ENCODE measurements at places on chromosomes 2 and 18.
A peak's percentile ranks its signal among the peaks of the same experiment; 100 is the strongest.

DNA sequence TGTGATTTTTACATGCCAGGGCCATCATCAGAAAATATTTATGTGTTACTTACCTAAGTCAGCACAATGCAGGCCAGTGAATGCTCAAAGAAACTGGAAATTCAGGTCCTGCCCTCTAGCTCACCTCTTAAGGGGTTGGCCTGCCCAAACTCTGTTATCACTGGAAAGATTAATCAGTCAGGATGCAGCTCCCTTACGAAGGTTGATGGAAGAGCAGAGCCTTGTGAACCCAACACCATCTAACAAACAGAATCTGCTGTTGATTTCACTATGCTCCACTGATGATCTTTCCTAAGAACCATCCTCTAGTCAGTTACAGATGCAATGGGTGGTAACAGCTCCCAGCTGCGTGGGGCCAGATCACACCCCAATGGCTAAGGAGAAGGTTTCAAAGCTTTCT lies 38.2 kb downstream of the SOX11 start:
- DNase-seq: no peak

GRCh38 chr2:37985333-37985732 lies 60.2 kb downstream of the RMDN2 start:
- DNase-seq: peak; percentile 44

- DNase-seq: no peak
These were observed 82.0 kb downstream of the SGPP2 start for GRCh38 chr2:222506230-222506935.

- no peak for DNase-seq
These were observed 731.7 kb upstream of the RAB6C start for GRCh38 chr2:129247751-129248150.

- DNase-seq: no peak
These were observed 101.6 kb downstream of the PIEZO2 start for GRCh38 chr18:11047817-11048216.

GRCh38 chr2:239822146-239822831 lies 202.9 kb downstream of the NDUFA10 start:
- no peak for DNase-seq

DNA sequence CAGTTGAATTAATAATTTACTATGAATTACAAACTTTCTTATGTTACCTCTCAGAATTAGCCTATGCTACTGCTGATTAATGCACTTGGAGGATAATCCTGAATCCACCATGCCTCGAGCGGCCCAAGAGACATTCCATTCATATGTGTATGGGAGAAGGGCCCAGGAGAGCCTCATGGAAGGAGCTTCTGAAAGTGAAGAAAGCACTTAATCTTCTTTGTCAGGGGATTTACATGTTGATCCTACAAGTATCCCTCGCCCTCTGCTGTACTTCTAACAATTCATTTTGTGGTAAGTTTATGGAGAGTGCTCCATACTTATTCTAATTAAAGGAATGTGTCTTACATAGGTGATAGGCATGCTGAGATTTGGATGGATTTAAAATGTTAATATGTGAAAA lies 1189.1 kb upstream of the NXPH2 start:
- DNase-seq: no peak

DNA sequence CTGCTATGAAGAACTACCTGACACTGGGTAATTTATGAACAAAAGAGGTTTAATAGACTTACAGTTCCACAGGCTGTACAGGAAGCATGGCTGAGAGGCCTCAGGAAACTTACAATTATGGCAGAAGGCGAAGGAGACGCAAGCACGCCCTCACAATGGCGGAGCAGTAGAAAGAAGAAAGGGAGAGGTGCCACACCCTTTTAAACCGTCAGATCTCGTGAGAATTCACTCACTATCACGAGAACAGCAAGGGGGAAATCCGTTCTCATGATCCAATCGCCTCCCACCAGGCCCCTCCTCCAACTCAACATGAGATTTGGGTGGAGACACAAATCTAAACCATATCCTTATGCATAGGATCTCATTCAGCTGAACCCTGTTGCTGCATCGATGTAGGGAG lies 84.6 kb upstream of the ZNF532 start:
- no peak for DNase-seq

DNA sequence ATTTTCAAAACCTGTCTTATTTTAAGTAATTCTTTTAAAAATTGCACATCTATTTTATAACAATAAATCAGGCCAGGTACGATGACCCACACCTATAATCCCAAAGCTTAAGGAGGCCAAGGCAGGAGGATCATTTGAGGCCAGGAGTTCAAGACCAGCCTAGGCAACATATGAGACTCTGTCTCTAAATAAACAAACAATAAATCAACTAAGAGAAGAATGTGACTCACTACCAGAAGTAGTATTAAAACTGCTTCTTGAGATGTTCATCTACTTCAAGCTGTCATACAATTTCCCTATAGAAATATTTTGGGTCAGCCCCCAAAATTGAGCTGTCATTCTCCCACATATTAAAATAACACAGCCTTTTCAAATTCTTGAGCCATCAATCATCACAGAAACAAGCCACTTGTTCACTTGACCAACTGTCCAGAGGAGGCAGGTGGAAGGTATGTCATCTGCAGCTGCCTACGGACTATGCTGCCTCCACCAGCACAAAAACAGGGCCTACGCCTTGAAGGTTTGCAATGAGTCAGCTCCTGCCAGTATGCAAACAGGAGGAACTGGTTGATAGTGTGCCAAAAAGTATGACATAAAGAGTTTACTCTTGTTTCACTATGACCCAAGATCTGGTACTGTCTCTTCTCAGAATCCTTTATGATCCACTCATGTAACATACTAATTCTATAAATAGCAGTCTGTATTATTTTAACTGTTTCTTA lies 33.6 kb downstream of the KIDINS220 start:
- peak; percentile 90 for DNase-seq

DNA sequence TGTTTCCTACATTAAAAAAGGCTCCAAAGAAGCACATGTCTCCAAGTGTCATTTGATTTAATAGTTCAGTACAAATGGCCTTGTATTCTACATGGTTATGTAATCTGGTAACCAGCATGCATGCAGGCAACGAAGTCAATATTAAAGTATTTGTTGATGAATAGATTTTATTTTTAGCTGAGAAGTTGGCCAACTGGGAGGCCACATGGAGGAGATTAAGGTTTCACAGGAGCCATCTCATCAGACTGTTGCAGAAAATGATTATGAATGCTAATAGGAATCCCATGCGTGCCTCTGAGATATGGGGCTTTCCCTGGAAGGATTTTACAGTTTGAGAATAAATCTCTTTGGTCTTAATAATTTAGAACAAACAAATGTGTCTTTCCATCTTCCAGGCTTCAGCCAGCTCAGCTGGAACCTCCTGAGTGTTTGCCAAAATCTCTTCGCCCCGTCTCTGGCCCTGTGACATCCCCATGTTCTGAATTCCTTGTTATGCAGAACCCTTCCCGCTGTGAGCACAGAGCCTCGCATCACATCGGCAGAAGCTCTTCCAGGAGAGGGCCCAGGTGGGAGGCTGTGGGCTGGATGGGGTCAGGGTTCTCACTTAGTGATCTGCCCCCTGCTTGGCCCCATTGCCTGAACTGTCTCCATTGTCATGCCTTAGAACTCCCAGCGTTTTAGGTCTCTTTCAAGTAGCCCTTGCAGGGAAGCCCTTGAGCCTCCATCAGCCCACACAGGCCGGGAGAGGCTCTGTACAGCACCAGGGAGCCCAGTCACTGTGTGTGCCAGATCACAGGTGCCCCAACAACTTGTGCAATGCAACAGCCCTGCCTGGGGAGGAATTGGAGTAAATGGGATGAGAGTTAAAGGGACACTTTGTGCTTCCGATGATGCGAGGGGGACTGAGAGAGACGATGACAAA lies 190.5 kb upstream of the TWIST2 start:
- DNase-seq: peak; percentile 65

GRCh38 chr2:43985359-43985758 lies 10.4 kb downstream of the LRPPRC start:
- no peak for DNase-seq

DNA sequence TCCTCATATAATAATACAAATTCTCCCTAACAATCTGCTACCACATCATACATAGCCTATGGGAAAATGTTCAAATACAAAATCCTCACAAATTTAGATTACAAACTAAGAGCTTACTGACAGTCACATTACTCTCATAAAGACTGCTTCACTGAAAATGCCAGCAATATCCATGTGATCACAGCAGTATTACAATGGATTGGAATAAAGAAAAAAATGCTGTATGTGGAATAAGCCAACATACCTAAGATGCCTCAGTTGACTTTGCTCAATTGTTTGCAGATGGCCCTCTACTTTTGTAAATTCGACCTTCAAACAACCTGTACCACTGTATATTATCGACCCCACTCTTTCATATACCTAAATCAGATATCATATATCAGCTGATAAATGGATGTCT lies 88.7 kb downstream of the DYM start:
- DNase-seq: peak; percentile 12

DNA sequence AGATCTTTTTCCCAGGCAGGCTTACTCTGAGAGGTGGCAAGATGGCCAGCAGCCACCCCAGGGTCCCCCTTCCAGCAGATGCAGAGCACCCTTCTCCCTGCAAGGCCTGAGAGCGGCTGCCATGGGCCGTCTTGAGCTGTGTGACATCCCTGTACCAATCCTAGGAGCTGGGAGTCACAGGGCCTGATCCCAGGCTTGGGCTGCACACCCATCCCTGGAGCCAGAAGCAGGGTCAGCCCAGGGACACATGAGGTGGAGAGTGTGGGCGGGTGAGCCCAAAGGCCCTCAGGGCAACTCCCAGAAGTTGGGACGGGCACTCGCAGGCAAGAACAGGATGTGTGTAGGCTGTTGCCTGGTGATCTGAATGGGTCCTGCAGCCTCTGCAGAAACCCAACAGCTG lies 40.5 kb downstream of the CROCC2 start:
- no peak for DNase-seq

GRCh38 chr18:79104137-79104536 lies 34.9 kb downstream of the ATP9B start:
- no peak for DNase-seq

DNA sequence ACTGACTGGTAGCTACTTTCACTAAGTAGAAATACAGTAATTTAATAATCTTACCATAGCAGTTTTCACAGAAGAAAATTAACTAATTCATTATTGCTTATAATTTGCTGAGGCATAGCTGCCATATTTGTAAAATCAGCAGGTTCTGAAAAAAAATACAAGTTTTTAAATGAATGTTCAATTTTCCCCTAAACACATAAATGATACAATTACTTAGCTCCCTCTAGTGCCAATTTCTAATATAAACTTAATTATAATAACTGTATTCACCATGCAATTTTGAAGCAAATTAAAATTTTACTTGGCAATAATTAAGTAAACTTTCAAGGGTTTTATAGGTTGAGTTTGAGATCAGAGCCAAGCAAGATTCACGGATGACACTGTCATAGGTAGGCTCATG lies 1321.6 kb upstream of the ACVR2A start:
- no peak for DNase-seq
